GM10248 (cell line): ENCODE measurements at places on chromosomes 4 and X.

DNA sequence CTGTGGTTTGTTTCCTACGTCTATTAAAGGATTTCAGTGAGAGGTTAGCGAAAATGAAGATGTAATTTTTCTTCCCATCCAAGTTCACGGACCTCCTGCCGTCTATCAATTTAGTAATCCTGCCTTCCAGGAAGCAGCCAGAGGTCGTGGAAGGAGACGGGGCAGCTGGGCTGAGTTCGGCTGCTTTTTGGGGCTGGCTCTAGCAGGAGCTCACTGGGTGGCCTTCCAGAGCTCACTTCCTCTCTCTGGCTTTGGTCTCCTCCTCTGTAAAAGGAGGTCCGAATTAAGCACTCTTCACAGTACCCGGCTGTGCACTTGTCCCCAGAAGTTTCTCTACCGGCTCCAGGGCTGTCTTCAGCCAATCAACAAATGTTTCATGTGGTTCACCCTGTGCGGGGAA lies 295.4 kb downstream of the BCOR start:
- DNase-seq = no peak

- no peak for DNase-seq
Observed at GRCh38 chr4:6986072-6986780, 56.9 kb upstream of the TADA2B start.

DNA sequence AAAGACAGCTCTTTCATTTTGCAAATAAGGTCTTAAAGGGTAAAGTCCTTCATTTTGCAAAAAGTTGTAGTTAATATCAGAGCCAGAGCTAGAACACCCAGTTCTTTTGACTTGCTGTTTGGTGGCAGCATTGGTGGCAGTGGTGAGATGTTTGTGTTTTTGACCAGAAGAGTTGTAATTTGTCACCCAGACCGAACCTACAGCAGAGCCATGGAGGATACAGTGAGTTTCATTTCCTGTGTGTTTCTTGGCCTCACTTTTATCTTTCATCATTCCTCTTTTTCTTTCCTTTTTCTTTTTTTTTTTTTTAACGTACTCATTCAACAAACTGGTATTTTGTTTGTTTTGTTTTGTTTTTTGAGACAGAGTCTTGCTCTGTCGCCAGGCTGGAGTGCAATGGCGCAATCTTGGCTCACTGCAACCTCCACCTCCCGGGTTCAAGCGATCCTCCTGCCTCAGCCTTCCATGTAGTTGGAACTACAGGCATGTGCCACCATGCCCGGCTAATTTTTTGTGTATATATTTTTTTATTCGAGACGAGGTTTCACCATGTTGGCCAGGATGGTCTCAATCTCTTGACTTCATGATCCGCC lies 116.4 kb downstream of the AFF1 start:
- no peak for DNase-seq

DNA sequence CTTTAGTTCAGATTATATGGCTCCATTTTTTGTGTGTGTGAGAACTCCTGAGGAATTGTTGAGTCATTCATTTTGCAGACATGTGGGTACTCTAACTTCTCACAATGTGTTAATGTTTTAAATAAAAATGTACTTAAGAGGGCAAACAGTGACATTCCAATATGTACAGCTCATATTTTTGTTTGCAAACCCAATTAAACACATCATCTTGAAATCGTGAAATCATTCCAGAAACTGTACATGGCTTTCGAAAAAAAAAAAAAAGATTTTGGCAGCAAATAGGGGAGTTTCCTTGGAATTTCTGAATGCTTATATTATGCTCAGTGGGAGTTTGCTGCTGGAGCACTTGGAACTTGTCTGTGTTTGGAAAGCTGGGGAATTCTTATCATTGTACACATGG lies 85.0 kb downstream of the HPGD start:
- no peak for DNase-seq

DNA sequence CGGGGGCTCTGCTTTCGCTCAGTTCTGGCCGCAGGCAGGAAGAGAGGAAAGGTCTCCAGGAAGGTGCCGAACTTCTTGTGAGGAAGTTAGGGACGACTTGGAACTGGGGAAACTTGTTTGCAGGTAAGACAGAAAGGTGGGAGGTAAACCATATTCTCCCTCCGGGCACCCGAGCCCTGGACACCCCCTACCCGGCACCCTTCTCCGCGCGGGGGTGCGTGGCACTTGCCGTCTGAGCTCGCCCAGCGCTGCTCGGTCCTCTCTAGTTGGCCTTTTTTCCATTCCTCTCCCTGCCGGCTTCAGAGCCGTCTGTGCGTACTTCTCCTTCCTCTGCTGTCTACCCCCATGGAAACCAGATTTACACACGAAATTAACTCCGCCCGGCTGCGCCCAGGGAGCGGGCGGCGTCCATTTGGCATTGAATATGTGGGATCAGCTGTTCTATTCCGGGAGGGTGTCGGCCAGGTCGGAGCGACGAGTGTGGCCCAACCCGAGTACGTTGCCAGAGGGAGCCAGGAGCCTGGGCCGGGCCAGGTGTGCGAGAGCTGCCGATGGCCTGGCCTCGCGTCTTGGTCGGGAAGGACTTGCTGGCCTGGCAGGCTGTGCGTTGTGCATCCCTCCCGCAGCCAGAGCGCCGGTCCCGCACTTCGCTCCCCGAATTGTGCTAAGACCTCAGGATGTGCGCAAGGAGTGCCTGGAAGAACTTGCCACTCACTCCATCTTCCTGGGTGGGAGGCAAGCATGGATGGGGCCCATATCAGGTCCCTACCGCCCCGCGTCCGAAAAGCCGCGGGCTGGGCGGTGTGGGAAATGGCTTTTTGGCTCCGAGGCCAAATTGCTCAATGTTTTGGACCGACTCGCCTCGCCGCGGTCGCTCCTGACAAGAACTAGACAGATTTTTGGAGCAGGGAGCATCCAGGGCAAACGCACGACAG lies 1.7 kb downstream of the PDGFRA start:
- no peak for DNase-seq

DNA sequence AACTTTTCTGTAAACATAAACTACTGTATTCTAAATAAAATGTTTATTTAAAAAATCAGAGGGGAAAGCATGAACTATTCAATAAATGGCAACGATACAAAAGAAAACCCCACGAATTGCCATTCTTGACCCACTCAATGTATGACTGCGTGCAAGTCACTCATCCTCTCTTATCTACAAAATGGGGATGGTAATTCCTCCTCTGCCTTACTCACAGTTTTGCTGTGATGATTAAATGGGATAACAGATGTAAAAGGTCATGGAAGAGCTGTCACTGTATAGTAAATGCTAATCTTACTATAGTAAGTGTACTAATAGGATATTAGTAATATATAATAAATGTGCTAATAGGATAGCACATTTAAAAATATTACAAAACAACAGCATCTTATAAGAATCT lies 173.4 kb downstream of the SCFD2 start:
- DNase-seq = no peak

- DNase-seq = no peak
Observed at GRCh38 chrX:150202641-150203247, 160.4 kb upstream of the MAMLD1 start.

DNA sequence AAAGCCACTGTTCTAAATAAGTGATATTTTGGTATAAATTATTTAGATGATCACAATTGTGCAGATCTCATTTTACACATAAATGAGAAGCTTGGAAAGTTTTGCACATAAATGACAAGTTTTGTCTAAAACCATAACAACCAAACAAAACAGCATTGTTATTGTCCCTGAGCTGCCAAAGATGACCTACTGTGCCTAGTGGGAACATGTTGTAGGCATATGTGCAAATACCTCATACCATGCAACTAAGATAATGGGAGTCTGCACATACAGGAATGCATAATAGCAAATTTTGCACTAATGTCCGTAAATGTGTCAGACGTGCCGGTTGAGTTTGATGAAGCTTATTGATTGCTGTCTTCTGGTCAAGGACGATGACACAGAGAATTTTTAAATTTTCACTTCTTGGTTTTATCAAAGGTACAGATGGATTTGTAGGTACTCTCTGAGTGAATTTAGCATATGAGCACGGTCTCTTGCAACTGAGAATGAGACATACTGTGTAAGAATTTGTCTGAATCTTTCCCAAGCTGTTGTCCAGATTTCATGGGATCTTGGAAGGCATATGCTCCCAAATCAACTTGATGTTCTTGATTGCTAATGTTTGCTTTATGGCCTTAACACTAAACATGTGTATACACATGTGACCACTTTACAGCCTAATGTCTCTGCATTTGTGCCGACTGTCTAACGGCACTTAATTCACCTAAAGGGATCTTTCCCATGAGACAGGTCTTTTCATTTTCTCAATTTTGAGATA lies 1133.5 kb downstream of the FAT4 start:
- no peak for DNase-seq

- DNase-seq = no peak
Observed at GRCh38 chrX:29488919-29489318, 726.4 kb upstream of the MAGEB2 start.

DNA sequence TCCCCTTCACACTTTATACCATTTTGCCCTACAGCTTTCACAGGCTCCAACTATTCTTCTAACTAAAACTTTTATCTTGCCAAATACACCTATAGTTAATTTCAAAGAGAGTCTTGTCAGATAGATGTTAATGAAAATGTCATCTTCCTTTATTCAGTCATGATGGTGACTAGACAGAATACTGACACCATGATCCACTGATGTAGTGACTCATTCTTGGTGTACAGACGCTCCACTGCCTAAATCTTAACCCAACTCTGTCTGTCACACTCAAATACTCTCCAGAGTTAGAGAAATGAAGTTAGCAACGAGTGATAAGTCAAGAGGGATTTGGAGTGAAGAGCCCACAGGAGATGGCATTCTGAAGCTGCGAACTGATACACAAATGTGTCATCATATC lies 32.1 kb upstream of the HDAC8 start:
- DNase-seq = no peak

GRCh38 chr4:88697141-88697540 lies 488 bp downstream of the NAP1L5 start:
- no peak for DNase-seq

- DNase-seq = no peak
Observed at GRCh38 chr4:74023709-74024108, 14.8 kb downstream of the CXCL3 start.

GRCh38 chrX:49042581-49043219 lies 457 bp downstream of the TFE3 start:
- DNase-seq = no peak

DNA sequence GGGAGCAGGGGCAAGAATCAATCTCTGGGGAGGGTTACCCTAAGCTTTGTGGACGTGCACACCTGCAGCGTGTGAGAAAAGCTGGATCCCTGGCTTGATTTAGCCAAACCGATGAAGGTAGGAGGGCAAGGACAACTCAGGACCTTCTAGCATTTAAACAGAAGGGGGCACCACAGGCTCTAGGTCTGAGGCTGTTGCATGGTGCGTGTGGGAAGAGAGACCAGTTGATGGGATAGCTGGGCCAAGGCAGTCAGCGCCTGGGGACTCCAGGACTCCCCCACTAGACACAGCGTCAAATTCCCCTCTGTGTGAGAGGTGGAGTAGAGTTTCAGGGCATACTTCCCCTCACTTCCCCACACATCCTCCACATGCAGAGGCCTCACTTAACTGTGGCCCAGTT lies 4.3 kb downstream of the GABRQ start:
- peak; percentile 22 for DNase-seq
